Right kidney (tissue), 9 donors: ENCODE measurements at places on chromosomes 4 and X.

DNA sequence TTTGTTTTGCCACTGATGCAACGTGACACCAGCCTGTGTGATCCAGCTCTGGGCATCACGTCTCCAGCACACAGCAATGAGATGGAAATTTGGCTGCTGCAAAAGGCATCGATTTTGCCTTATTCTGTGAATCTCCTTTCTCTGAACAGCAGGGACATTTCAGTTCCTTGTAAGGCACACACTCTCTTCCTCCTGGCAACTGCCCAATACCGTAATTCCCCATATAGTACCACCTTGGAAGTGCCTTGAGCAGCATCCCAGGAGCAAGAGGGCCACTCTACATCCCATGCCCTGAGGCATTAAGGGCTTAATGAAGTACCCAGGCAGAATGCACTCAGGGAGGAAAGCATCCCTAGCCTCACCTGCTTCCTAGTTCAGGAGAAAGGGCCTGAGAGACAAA, 10.5 kb upstream of the MAMLD1 start:
- no peak for DNase-seq

GRCh38 chr4:36551697-36552214, 270.3 kb downstream of the DTHD1 start:
- no peak for DNase-seq

DNA sequence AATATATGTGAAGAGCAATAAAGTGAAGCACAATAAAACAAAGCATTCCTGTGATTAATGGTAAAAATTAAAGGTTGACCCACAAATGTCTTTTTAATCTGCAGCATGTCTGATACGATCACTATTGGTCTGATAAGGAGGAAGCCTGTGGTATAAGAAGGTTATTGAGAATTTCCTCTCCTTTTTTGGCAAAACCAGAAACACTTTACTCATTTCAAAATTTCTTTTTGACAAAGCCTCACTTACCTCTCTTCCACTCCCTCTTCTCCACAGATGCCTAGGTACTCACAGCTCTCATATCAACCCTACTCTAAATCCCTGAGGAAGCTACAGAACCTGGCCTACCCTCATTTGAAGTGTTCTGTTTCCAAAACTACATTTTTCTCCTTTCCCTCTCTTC, 56.1 kb downstream of the TSPAN5 start:
- DNase-seq = no peak

GRCh38 chr4:136562834-136563233, 969.5 kb downstream of the PCDH18 start:
- DNase-seq = no peak

DNA sequence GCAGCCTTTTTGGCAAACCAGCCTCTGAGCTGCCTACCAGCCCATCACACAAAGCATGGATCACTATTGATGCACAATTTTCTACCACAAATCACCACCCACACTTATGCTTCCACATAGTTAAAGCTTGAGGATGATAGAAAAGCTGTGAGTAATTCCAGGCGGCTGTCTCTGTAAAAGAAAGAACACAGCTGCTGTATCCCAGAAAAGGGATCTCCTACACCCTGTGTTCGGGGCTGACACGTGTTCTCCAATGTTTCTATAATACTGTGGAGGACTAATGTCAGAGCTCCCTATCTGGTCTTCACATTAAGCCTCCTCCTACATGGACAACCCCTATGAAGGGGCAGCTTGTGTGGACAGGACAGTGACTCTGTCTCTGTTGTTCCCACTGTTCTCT, 12.5 kb upstream of the BRS3 start:
- no peak for DNase-seq

DNA sequence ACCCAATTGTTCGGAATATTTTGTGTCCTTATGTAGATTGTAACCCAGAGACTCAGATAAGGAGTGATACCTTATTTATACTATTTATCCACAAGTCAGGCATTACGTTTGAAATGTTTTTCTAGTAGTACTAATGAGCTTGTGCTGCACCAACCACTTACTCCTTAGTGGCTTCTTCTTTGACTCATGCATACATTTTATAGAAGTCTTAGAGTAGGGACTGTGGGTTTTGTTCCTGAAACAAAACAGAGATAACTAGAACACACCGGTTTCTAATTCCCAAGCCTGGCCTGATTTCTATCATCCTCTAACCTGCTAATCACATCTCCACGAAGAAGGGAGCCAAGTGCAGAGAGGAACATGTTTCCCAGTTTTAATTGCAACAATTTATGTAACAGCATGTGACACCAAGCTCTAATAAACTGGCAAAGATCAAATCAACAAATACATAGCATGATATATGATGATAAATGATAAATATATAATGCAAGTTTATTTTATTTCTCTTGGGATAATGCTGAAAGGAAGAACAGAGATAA, 32.3 kb downstream of the MGARP start:
- no peak for DNase-seq

GRCh38 chr4:149793459-149793858, 22.2 kb downstream of the IQCM start:
- DNase-seq = no peak

DNA sequence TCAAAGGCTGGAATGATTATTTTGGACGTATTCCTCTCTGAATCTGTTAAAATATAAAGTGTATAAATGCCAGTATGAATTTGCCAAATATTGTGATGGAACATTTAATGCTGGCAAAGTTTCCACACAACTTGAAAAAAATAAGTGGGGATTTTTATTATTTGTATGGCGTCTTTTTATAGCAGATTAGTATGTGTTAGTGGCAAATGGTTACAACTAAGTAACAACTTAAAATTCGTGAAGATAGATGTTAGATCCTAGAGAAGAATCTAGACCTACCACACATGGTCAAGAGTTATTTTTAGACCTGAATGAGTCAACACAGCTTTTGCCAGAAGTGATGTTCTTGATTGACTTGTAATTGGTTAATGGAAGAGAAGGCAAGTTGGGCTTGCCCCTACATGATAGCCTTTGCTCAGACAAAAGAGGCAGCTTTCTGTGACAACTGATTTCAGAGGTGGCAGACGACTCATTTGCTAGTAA, 4.8 kb downstream of the CPE start:
- DNase-seq = no peak

DNA sequence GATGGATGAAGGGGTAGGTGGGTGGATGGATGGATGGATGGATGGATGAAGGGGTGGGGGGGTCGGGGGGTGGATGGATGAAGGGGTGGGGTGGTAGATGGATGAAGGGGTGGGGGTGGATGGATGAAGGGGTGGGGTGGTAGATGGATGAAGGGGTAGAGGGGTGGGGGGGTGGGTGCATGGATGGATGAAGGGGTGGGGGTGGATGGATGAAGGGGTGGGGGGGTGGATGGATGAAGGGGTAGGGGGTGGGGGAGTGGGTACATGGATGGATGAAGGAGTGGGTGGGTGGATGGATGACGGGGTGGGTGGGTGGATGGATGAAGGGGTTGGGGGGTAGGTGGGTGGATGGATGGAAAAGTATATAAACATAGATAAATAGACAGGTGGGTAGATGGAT, 74.2 kb downstream of the PRKX start:
- no peak for DNase-seq

DNA sequence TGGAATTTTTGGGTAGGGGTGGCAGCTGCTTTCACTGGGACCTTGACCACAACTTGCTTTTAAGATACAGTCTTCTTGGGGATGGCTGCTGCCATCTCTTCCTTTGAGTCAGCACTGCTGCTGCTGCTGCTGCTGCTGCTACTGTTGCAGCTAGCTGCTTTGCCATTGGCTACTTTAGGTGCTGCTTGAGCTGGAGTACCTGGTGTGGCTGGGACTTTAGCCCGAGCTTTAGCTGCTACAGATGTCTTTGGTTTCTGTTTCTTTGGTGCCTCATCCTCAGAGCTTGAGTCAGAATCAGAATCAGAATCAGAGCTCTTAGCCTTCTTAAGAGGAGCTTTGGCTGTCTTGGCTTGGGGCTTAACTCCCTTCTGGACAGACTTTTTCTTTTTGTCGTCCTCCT, 52.2 kb downstream of the FAM9B start:
- DNase-seq = no peak
